Skeletal muscle cell (primary cell): ENCODE measurements at places on chromosomes 11 and 22.

DNA sequence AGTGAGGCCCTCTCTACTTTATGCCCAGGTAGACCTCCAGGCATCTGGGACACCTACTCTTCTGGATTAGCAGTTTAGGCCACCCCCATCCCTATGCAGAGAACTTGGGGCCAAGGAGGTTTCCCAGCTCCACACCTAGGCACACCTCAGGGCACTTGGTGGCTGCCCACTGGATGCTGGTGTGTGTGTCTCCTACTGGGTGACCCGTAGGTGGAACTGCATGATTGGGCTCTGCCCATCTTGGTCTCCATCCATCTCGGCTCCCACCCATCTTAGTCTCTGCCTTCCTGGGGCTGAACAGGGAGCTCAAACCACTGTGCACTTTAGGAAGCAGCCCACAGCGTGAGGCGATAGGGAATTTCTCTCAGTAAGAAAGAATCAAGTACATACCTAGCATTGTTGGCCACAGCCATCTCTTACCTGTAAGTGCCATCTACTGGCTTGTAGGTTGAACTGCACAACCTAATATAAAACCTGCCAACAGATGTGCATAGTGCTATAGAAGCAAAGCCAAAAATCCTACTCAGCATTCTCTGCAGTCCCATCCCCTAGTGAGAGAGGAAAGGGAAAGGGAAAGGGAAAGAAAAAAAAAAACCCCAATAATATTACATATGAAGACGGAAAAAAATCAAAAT lies 61.6 kb upstream of the PTPN5 start:
- DNase-seq: no peak

GRCh38 chr11:94826415-94826814 lies 58.3 kb downstream of the AMOTL1 start:
- no peak for DNase-seq

- DNase-seq: no peak
Measured at GRCh38 chr11:118640332-118641154, 33.1 kb downstream of the PHLDB1 start.

- DNase-seq: no peak
Measured at GRCh38 chr11:62857541-62857982, 18.2 kb upstream of the WDR74 start.

DNA sequence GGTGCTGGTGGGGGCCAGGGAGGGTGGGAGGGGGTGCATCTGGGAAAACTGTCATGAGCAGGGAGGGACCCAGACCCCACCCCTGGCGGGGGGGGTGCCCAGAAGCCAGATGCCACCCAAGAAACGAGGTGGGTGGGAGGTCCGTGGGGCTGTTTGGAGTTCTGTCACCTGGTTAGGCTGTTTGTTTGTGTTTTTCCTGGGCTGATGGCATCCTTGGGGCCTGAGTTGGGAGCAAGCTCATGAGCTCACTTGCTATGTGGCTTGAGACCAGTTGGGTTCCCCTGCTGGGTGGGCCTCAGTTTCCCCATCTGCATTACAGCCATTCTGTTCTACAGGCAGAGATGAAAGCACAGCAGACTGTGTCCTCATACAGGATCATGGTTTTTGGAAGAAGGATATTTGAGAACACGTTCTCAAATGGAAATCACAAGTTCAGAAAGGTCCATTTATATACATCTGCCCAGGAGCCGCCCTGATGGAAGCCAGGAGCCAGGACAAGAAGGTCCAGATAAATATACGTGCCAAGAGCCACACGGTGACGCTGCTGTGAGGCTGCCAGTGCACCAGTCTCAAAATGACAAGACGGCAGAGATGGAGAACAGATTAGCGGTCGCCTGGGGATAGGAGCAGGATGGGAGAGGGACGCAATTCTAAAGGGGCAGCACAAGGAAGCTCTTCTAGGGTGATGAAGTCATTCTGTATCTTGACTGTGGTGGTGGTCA lies 312.9 kb downstream of the MN1 start:
- no peak for DNase-seq

- DNase-seq: no peak
Measured at GRCh38 chr11:100776212-100776896, 89.3 kb downstream of the ARHGAP42 start.

DNA sequence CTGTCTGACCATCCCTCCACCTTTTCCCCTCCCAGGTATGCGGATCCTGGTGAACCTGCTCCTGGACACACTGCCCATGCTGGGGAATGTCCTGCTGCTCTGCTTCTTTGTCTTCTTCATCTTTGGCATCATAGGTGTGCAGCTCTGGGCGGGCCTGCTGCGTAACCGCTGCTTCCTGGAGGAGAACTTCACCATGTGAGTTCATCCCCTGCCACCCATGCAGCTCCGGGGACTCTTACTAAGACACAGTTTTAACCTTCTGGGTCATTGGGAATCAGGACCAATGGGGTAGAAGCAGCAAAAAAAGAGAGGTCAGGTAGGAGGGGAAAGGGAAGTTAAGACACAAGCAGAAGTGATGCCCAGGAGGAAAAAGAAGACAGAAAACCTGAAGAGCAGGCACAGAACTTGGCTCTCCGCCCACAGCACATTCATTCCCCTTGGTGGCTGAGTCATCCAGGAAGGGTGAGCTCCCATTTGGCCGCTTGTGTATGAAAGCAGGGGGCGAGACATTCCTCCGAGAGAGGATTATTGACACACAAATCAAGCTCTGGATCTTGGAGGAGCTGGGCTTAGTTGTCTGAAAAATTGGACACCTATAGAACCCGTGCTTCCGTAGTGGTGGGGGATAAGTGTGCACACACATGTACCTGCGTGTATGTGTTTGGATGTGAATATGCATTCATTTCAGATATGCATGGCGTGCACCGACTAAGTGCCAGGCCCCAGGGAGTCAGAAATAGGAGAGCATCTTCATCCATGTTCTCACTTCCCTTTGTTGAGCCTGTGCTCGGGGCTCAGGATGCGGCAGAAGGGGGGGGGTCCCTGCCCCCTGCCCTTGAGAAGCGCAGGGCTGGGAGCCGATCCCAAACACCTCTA lies 64.2 kb downstream of the CACNA1I start:
- DNase-seq: peak; percentile 68

GRCh38 chr11:33474866-33475265 lies 217.7 kb downstream of the HIPK3 start:
- no peak for DNase-seq

DNA sequence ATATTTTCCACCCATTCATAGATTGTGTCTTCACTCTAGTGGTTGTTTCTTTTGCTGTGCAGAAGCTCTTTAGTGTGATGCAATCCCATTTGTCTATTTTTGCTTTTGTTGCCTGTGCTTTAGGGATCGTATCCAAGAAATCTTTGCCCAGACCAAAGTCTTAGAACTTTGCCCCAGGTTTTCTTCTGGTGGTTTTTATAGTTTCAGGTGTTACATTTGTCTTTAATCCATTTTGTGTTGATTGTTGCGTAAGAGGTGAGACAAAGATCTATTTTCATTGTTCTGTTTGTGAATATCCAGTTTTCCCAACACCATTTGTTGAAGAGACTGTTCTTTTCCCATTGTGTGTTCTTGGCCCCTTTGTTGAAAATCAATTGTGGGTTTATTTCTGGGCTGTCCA lies 6.4 kb downstream of the IL10RA start:
- DNase-seq: no peak

DNA sequence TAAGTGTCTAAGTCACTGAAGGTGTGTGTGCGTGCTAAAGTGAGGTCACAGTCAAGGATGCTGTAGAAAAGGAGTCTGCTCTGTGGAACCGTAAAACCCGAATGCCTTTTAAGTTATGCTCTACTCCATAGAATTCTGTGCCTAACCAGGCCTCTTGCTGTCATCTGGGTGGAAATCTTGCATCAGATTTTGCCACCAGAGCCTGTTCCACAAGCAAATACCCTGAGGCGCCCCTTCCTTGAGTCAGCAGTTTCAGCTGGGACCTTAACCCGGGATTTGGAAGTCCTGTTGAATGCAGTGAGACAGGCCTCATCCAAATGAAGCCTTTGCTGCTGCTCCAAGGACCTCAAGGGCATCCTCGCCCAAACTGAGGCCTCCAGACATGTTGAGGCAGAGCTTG lies 109.8 kb downstream of the WNT11 start:
- DNase-seq: no peak

DNA sequence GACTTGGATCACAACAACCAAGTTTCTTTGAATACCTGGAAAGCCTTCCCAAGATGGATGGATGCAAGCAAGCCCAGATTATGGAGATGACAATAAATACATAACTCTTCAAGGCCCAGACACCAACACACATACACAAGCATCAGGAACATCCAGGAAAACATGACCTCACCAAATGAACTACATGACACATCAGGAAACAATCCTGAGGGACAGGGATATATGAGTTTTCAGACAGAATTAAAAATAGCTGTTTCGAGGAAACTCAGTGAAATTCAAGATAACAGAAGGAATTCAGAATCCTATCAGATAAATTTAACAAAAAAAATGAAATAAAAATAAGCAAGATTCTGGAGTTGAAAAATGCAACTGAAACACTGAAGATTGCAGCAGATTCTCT lies 659.4 kb downstream of the METTL15 start:
- no peak for DNase-seq

DNA sequence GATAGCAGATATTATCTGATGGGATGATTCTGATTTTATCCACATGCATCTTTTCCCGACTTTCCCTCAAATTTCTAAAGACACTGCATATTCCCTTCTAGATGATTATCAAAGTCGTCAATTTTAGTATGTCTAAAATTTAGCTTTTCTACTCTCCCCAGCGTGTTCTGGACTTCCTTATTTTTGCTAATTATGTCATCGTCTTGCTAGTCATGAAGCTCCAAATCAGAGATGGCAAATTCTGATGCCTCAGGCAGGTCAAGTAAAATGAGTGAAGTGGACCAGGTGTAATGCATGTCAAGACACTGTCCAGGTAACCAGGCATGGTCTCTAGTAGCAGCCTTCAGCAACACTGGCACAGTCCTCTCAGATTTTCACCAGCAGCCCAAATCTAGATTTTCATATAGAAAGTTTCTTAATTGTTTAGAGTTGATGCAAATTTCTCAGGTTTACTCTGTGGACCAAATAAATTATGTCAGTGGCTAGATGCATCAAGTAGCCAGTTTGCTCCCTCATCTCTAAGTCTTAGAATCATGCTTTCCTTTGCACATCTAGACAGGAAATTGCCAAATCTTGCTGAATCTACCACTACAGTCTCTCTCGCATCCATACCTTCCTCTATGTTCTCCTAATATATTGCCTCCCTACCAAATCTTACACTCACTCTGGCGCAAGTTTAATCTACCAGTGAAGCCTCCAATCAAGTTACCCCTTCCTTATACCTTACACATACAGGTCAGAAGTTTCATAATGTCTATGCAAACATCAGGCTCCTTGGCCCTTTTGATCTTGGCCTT lies 10.6 kb downstream of the HSD17B12 start:
- no peak for DNase-seq

DNA sequence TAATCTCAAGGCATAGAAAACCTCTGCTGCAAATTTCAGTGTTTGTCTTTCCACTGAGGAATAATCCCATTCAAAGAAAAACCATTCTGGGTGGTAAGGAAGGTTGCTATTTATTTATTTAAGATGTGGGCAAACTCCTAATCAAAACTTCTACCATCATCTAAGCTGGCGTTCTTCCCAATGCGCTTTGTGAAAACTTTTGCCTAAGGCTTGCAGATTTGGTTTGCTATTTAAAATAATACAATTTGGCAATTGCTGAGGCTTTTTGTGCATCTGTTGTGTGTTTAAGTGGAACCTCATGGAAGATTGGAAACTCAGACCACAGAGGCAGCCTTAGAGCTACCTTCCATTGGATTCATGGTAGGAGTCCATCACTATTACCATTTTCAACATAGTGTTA lies 309.0 kb downstream of the BLID start:
- DNase-seq: no peak

DNA sequence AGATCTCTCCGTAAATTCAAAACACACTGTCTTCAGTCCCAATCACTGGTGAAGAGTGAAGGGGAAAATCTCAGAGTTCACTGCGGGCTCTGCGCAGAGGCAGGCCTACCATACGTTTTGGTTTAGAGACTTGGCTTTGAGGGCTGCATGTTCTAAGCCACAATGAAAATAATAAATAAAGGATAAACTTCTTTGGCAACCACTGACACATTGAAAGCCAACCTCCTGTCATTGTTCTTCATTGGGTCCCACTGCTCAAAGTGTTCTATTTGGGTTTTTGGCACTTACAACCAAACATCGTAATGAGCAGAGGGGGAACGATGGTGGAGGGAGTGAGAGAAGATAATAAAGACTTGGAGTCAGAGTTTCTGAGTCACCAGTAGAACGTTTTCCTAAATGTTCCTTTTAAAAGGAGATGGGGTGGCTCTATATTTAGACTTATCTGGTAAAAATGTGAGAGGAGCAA lies 472.9 kb downstream of the SOX6 start:
- no peak for DNase-seq

- no peak for DNase-seq
Measured at GRCh38 chr22:41410311-41410751, 28.6 kb downstream of the TEF start.

DNA sequence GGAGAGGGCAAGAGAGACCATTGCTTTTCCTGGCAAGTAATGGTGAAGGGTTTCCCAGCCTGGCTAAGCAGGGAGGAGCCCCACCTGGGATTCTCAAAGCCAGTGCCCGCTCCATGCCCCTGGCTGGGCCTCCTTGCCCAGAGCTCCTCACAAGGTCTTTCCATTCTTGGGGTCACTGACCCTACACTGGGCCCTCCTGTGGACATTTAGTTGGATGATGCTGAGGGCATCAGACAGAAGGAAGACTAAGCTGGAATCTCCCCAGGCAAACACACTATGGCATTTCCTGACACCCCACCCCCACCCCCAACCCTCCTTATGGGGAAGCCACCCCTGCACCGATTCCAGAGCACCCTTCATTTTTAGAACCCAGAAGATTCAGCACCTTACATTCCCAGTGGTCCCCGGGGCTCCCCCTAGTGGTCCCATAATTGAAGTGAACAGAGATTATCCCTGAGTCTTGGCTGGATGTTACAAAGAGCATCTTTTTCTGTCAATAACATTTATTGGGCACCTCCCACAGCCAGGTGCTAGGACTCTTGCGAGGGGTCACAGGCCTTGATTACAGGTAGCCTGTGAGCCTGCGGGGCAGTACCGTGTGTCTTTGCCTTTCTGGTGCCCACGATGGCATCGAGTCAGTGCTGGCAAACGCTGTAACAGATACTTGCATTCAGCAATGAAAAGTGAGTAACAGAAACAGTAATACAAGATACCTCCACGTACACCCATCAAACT lies 548.5 kb downstream of the BUD13 start:
- no peak for DNase-seq

- peak; percentile 57 for DNase-seq
Measured at GRCh38 chr11:37511425-37511933, 913.4 kb upstream of the RAG2 start.

DNA sequence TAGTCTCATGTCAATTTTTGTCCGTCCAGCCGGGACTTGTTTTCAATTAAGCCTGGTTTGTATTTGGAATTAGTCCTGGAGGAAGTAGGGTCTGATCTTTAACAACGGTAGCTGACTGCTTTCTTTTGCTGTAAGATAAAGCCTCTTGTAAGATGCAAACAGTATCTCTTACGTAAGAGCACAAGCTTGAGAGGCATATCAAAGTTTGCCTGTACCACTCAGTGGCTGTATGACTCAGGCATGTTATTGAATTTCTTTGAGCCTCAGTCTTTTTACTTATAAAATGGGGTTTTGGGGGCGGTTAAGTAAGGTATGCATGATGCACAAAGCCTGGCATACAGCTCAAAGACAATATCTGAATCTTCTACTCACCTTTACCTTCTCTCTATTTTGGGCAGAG lies 198.4 kb upstream of the NARS2 start:
- no peak for DNase-seq

GRCh38 chr11:33617672-33618350 lies 82.8 kb downstream of the C11orf91 start:
- no peak for DNase-seq
